ENCODE measurements at places on chromosomes 3 and 15.

GRCh38 chr3:180680097-180680430 lies 775 bp upstream of the CCDC39 start:
- no peak for DNase-seq

- DNase-seq, result peak; percentile 68
These were observed 16.9 kb downstream of the POPDC2 start for GRCh38 chr3:119643528-119643927.

DNA sequence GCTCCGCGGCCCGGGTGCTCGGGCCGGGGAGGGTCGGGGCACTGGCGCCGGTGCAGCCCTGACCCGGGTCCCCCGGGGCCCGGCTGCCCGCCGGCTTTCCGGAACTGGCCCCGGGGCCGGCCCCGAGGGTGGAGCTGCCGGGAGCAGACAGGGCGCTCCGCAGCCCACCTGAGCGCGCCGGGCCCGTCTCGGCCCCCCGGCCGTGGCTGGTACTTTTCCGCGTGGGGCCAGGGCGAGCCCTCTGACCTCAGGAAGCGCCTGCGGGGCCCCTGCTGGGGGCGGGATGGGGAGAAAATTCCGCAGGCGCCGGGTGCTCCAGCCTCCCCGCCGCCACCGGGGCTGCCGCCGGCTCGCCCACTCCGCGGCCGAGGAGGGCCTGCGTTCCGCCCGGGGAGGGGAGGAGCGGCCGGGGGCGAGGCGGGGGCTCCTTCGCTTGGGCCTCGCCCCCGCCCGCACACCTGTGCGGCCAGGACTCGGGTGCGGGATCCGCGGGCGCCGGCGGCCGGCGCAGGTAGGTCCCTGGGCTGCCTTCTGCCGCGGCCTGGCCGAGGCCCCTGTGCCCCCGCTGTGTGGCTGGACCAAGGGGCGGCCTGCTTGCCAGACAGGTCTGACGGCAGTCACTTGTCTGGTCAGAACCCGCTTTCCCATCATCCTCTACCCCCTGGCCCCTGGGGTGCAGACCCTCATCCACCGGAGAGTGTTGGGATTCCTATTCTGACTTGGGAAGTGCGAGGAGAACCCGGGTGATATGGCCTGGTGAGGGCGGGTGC lies 3.5 kb downstream of the FURIN start:
- no peak for DNase-seq

DNA sequence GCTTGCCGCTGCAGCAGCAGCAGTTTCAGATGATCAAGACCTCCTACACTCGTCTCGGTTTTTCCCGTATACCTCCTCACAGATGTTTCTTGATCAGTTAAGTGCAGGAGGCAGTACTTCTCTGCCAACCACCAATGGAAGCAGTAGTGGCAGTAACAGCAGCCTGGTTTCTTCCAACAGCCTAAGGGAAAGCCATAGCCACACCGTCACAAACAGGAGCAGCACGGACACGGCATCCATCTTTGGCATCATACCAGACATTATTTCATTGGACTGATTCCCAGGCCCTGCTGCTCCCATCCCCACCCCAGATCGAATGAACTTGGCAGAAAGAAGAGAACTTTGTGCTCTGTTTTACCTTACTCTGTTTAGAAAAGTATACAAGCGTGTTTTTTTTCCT lies 17.6 kb downstream of the CALML4 start:
- no peak for DNase-seq

- DNase-seq, result no peak
These were observed 48.7 kb downstream of the BSN start for GRCh38 chr3:49602877-49603411.

Data from non-pigmented ciliary epithelial cell (primary cell).